ENCODE measurements at places on chromosomes 3 and 15.

- DNase-seq = no peak
Observed at GRCh38 chr15:63227689-63228088, 38.3 kb downstream of the RAB8B start.

GRCh38 chr3:182739619-182740018, 53.7 kb upstream of the ATP11B start:
- no peak for DNase-seq

DNA sequence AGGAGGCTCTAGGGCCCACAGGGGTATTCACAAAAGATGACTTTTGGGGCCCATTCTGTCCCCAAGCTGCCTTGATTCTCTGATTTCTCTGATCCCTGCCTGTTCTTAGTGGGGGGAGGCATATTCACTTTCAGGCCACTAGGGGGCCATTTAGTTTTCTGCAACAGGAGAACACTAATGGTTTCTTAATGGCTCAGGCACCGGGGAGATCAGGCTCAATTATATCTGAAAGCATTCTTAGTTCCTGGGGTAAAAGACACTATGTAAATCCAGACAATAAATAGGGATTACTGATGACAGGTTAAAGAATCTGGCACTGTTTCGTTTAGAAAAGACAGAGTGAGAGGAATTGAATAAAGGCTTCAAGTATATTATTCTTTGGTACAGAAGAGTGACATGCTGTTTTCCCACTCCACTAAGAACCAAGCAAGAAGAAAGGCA, 2.5 kb upstream of the INAFM2 start:
- peak; percentile 17 for DNase-seq

GRCh38 chr3:193902607-193903511, 233.1 kb upstream of the HES1 start:
- no peak for DNase-seq

DNA sequence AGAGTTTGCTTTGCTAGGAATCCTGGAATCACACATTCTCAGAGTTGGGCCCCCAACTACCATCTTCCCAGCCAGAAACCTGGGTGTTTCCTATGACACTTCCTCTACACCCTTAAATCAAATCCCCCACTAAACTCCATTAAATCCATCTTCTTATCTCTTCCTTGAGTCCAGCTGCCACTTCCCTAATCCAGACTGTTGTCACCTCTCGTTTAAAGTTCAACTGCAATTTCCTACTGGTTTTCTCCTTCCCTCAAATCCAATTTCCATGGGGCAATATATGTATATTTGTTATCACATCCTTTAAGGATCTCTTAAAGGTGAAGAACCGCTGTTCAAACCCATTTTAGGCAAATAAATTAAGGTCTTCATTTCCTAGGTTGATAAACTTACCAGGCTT, 73.6 kb upstream of the SNTN start:
- DNase-seq = no peak

GRCh38 chr3:126525091-126525852, 1.3 kb downstream of the CHST13 start:
- DNase-seq = no peak

- no peak for DNase-seq
Observed at GRCh38 chr15:66151809-66152208, 101.7 kb downstream of the MEGF11 start.

DNA sequence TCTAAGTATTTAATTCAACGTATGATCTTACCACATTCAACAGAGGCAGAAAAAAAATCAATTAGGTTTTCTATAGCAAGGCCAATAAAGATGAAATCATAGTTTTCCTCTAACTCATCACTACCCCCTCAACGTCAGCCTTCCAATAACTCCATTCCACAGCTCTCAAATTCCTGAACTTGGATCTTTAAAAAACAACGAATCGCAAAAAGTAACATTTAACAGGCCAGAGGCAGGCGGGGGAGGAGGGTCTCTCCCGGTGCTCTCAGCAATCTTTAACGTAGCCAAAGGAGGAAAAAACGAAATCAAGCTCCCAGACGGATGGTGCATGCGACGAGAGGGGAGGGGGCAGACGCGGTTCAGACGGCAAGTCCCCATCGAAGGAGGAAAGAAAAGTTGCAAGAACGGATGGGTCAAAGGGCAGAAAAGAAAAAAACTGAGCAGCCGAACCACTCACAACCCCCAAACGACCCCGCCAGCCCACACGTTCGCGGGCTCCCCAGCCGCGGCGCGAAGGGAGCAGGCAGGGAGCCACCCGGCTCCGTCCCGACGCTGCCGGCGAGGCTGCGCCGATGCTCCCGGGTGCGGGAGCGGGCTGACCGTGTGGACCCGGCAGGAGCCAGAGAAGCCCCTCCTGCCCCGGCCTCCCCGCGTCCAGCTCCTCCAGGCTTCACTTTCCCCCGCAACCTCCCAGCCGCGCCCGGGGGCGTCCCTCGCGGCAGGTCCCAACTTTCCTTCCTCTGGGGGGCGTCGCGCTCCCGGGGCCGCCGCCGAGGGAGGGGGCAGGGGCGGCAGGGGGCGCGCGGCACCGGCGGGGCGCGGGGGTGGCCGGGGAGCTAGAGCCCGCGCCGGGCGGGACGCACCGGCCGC, 703 bp downstream of the PEAK1 start:
- DNase-seq = peak; percentile 9

- DNase-seq = no peak
Observed at GRCh38 chr3:108184824-108185223, 37.4 kb downstream of the IFT57 start.

- no peak for DNase-seq
Observed at GRCh38 chr15:99717161-99718009, 15.9 kb downstream of the LYSMD4 start.

DNA sequence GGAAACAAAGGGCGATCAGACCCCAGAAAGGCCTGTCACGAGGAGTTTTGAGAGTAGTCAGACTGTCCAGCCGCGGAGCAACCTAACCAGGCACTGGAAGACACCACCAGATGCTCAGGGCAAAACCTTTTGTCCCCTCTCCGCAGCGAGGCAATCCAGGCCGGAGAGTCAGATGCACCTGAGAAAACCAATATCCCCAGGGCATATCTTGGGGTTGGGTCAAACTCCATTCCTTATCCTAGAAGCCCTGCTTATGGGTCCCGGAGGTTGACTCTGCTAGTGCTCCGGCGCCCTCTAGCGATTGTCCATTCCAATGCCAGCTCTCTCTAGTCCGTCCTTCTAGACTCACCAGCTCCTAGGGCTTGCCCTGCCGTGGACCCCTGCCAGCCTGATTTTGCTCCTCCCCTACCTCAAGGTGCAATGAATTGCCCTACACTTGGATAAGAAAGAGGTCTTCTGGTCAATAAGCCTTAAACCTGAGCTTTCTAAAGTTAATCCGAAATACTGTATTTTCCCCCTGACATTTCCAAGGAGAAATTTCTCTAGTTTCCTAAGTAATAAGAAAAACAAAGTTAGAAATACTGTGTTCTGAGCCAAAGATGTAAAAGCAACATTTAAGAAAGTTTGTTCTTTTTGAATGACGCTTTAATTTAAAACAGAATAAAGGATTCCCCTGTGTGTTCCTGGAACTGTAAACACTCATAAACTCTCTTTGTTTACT, 5.5 kb downstream of the CPNE4 start:
- DNase-seq = no peak

DNA sequence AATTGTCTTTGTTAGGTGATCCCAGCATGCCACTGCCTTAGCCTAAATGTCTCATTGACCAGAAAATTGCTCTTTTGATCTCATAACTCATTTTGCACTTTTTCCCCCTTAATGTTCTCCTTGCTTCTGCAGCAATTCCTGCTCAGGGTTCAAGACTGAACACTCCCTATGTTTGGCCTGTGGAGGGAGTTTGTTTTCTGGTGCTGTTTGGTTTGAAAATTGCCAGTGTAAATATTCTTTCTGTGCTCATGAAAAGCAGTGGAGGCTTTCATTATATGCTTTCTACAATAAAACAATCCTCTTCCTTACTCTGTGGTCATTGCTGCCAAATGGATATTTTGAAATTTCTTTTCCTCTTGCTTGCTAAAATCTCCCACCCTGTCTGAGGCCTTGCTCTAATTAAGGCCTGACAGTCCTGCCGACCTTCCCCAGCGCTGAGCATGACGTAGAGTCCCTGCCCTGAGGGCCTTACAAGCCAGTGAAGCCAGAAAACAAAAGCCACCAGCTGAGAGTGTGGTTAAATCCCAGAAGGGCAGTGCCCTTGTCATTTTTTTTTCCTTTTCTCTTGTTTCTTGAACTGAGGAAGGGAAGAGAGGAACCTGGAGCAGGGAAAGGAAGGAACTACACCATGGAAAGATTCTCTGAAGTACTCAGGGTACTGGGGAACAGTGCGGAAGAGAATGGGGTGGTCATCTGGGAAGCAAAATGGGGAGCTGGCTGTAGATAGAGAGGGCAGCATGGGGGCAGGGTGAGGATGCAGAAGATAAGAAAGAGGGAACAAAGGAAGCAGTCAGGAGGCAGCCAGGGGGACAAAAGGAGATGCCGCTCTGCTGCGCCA, 24.8 kb downstream of the ZBTB38 start:
- no peak for DNase-seq

DNA sequence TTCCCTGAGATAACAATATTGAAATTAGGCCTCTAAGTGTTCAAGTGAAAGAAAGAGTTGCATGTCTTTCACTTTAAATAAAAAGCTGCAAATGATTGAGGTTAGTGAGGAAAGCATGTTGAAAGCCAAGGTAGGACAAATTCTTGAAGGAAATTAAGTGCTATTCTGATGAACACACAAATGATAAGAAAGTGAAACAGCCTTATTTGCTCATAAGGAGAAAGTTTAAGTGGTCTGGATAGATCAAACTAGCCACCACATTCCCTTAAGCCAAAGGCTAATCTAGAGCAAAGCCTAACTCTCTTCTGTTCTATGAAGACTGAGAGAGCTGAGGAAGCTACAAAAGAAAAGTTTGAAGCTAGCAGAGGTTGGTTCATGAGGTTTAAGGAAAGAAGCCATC, 36.1 kb downstream of the CRTC3 start:
- no peak for DNase-seq

DNA sequence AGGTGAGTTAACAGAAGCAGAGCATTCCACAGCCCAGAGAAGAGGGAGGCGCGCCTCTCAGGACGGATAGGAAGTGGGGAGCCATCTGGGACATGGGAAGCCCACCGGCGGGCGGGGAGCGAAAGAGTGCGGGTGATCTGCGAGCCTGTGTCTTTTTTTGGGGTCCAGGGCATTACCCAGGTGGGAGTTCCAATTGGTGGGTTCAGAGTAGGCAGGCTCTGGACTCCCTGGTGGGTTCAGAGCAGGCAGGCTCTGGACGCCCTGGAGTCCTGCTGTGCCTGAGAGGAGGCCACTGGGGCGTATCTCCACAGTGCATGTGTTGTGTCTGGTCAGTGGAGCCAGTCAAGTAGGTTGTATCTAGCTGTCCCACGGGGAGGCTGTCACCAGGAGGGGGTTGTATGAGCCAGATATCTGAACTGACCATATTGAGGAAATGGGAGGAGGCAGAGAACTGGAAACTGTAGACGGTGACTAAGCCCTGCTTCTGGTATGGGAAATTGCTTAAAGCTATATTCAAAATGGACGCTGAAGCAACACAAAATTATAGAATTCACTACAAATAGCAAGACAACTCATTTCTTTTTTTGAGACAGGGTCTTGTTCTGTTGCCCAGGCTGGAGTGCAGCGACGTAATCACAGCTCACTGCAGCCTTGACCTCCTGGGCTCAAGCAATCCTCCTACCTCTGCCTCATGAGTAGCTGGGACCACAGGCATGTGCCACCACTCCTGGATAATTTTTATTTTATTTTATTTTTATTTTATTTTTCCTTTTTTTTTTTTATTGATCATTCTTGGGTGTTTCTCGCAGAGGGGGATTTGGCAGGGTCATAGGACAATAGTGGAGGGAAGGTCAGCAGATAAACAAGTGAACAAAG, 34.5 kb upstream of the CHST2 start:
- DNase-seq = no peak

DNA sequence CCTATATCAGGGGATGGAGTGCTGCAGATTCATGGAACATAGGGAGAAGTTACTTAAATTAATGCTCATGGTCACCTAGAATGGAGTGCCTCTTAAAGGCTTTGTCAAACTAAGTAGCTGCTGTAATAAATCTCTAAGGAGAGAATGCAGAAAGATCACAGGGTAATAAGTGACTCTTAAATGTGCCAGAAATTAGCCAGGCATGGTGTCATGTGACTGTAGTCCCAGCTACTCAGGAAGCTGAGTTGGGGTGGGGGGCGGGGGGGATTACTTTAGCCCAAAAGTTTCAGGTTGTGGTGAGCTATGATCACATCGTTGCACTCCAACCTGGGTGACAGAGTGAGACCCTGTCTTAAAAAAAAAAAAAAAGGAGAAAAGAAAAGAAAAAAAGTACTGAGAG, 90.9 kb upstream of the ASB14 start:
- no peak for DNase-seq

DNA sequence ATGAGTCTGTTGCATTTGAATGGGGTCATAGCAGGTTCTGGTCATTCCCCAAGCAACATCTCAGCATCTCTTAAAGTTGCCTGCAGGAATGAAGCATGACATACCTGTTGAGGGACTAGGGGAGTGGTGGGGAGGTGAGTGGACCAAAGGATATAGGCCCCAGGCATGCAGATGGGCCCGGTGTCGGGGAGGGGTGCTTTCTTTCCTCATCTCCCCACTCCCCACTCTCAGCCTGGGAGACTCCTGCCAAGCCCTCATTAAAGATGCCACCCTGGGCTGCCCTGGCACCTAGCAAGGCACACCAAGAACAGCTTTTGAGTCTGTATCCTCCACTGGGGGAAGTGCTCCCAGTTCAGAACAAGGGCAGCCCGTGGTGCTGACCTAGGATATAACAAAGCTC, 54.2 kb downstream of the GRIP2 start:
- DNase-seq = no peak

GRCh38 chr3:44016818-44017217, 224.9 kb upstream of the TOPAZ1 start:
- DNase-seq = no peak

- DNase-seq = no peak
Observed at GRCh38 chr3:112776000-112776399, 70.7 kb downstream of the CD200R1L start.

DNA sequence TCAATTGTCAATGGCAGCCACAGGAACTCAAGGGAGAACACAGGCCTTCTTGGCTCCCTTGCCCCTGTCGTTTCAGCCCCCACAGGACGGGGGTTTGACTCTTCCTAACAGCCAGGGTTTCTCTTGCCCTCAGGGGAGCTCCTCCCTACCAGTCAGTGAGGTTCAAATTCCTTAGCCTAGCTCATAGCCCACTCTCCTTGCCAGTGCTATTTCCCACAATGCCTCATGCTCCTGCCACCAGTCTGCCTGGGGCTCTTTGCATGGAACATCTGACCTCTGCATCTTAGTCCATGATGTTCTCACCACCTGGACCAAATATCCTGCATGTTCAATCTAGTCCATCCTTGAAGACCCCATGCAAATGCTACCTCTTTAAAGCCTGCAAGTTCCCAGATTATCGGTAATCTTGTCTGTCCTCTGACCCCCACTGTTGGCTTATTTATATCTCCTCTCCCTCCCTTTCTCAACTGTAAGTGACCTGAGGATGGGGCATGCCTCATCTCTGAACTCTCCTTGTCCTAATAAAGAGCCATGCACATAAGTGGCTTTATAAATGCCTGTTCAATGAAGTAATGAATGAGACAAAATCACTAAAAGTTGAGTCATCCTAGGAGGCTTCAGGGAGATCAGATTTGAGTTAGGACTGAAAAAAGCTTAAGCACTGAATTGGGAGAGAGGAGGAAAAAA, 78.0 kb downstream of the MYO1E start:
- DNase-seq = no peak

- DNase-seq = no peak
Observed at GRCh38 chr15:41999290-42000285, 21.3 kb downstream of the PLA2G4E start.

- no peak for DNase-seq
Observed at GRCh38 chr3:71251156-71251775, 332.3 kb downstream of the FOXP1 start.

All from activated T-helper 1 cell treated with anti-CD3 and anti-CD28 coated beads, Interleukin-2, amount 50 U/mL, for 16 hours (primary cell).